ENCODE measurements at places on chromosomes 7 and 10.

DNA sequence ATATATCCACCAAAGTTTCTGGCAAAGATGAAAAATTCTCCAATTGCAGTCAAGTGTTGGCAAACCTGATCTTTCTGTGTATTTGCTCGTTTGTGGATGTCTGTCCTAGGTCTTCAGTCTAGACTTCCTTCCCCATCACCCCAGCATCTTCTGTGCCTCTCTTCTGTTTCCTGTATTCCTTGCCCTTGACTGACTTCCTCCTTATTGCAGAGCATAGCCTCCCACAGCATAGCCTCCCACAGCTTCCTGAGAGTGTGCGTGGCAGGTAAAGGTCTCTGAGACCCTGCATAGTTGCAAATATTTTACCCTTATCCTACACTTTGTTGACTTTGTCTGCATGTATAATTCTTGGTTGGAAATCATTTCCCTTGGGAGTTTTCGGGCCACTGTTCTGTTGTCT, 18.4 kb downstream of the SLC18A2 start:
- DNase-seq = no peak

DNA sequence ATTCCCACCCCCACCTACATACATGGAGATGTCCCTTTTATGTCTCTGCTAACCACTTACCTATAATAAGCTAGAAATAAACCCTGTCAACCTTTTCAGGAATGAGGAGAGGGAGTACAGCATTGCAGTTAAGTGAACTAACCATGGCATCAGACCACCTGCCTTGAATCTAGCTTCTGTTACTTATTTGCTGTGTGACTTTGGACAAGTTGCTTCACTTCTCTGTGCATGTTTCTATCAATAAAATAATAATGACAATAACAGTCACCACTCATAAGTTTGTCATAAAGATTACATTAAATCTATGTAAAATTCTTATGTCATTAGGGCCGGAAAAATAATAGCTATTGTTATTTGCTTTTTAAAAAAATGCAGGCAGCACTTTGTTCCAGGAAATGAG, 881.1 kb upstream of the AUTS2 start:
- DNase-seq = no peak

DNA sequence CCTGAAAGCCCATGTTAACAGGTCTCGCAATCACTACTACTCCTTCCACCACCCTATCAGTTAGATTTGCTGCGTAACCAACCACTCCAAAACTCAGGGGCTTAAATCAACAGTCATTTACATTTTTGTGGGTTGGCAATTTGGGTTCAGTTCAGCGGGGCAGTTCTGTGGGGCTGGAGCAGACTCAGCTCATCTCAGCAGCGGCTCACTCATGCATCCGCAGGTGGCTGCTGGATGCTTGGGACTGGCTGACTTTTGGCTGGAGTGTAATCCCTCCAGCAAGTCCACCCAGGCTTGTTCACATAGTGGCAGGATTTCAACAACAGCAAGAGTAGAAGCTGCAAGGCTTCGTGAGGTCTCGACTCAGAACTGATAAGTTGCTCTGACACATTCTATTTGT, 79.2 kb downstream of the NEUROD6 start:
- DNase-seq = no peak

DNA sequence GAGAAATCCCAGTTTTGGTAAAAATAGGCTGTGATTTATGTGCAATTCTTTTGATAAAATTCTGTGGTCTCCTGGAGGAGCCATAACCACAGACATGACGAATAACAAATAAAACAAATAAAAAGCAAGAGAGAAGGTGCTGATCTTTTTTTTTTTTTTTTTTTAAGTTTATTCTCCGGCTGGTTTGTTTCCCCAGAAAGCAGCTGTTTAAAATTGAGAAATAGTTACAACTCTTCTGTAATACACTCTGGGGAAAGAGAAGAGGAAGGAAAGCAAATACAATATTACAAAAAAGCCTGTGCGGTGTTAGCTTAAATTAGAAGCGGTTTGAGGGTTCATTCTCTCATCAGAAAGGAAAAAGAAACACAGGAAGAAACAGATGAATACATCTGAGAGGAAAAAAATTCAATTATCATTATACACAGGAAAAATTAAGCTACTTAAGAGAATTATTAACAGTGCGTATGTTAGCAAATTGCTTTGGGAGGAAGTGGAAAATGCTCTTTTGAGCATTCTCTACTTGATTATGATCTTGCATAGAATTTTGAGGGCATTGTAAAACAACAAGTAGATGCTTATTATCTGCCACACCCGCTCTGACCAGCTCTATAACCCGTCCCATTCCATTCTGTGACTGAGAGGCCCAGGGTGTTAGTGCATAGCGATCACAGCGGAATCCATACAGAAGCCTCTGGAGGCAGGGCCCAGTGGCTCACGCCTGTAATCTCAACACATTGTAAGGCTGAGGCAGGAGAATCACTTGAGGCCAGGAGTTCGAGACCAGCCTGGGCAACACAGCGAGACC, 40.6 kb upstream of the WAC start:
- no peak for DNase-seq

DNA sequence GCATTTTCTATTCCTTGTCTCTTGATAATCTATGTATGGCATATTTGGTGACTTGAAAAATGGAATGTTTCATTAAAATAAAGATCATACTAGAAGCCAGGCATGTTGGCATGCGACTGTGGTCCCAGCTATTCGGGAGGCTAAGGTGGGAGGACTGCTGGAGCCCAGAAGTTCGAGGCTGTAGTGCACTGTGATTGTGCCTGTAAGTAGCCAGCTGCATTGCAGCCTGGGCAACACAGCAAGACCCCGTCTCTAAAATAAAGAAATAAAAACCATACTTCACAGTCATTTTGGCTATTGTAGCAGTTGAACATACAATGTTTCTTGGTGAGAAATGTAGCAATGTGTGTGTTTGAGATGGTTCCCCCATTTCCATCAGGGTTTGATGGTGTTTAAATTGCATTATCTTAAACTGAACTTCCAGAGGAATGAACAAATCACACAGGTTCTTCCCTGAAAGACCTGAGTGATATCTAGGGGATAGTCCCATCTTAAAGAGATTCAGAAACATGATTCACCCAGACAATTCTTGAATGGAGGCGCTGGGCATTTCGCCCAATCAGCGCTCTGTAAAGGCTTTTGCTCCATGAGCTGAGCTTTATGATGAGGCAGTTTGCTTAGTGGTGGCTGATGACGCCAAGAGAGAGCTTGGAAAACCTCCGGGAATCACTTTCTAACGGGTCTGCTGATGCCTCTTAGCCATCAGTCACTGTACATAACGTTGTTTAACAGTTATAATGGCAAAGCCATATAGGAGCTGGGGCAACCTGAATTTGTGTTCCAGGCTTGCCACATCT, 19.4 kb upstream of the BTBD16 start:
- DNase-seq = no peak

DNA sequence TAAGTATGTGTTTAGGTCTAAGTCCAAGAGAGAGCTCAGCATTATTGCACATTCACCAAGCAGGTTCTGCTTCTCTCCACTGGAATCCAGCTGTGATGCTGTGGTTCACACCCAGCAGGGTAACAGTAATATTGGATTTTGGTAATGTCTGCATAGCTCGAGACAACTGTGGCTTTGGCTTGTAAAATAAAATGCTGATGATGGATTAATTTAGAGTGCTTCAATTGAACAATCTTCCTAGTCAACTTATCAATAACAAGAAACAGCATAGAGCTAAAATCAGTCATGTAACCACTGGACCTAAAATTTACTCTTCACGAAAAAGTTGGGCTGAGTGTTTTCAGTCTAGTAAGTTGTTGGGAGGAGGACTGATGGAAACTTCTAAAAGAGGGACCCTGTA, 709.2 kb downstream of the TYW1 start:
- no peak for DNase-seq

DNA sequence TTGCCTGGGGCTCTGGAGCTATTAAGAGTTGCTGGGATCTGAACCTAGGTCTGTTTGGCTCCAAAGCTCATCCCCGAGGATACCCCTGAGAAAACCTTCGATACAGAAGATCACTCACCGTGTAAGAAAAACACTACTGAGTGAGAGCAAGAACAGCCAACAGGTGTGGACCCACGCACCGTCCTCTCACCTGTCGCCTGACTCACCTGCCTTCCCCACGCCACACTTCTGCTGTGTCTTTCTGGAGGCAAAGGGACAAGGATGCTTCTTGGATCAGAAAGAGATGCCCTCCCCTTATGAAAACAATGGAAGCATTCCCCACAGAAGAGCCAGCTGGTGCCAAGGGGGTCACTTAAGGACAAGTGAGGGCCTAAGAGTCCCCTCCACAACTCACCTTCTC, 46.7 kb downstream of the COL13A1 start:
- no peak for DNase-seq

- DNase-seq = no peak
Observed at GRCh38 chr10:87746911-87747310, 71.1 kb downstream of the ATAD1 start.

- no peak for DNase-seq
Observed at GRCh38 chr7:19754521-19755116, 18.8 kb downstream of the TMEM196 start.

GRCh38 chr7:22612776-22613175, 112.8 kb upstream of the STEAP1B start:
- no peak for DNase-seq

DNA sequence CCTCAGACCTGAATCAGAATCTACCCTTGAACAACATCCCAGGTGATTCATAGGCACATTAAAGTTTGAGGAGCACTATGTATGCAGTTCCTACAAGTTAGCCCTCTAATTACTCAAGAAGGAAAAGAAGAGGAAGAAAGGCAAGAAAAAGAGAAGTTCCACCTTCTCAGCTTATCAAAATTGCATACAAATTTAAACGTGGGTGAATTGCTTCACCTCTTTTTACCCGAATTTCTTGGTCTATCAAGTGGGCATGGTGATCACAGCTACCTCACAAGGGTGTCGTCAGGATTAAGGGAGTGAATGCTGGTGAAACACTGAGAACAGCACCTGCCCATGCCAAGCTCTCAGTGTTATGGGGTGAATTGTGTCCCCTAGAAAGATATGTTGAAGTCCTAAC, 43.8 kb upstream of the PAPSS2 start:
- no peak for DNase-seq

DNA sequence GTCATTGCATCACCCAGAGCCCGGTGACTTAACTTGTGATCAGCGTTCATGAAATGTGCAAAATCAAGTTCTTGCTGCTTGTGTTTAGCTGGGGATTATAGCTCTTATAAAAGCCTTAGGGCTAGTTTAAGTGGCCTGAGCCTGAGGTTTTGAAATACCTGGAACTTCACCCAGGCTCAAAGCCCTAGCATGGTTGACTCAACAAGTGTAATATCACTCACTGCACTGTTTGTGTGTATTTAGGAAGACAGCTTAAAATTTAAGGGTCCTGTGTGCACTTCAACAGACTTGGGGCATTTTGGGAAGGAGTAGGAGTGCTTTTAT, 489.5 kb downstream of the GATA3 start:
- DNase-seq = no peak

- peak; percentile 86 for DNase-seq
Observed at GRCh38 chr7:27130540-27131389, at the start of gene HOXA4. Gene HOXA4 (minus strand): TSS chr7:27130757. CDS start chr7:27130733, 24 bp downstream.

GRCh38 chr10:105068497-105068896, 427.4 kb downstream of the SORCS3 start:
- DNase-seq = no peak

GRCh38 chr7:20438248-20438647, 107.5 kb downstream of the ITGB8 start:
- no peak for DNase-seq

- no peak for DNase-seq
Observed at GRCh38 chr10:61643316-61643751, 19.4 kb upstream of the CABCOCO1 start.

DNA sequence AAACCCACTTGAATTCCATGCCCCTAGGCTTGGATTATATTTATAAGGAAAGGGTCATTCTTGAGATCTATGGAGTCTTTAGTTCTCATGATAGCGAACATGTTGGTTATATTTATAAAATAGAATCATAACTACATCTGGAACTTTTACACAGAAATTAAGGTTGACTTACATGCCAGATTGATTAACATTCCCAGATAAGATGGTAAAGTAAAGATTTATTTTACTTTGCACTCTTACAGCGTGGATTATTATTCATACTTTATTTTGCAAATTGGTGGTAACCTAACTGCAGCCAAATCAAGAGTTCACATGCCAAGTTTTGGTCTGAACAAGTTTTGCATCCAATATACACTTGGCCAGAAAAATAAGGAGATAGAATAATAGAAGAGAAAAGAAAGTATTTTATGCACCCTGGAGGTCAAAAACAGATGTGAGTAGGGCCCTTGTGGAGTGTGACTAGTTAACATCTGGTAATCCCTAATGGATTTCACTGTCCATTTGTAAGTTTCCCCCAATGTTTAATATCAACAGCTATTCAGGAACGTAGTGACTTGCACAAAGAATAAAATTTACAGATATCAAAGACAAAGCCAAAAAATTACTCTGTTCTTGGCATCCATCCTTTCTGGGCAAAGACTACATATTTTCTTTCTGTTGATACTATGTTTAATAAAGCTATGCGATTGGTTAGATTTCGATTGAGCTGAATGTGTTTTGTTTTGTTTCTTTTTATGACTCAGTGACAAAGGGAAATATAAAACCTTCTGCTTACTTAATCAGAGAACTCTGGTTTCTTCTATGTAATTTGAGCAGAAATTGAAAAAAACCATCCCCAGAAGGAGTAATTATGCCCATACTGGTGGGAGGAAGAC, 10.1 kb upstream of the TMEM26 start:
- DNase-seq = no peak

- no peak for DNase-seq
Observed at GRCh38 chr10:100004805-100005510, 4.8 kb downstream of the DNMBP start.

- no peak for DNase-seq
Observed at GRCh38 chr7:71334541-71334940, 202.6 kb downstream of the GALNT17 start.

DNA sequence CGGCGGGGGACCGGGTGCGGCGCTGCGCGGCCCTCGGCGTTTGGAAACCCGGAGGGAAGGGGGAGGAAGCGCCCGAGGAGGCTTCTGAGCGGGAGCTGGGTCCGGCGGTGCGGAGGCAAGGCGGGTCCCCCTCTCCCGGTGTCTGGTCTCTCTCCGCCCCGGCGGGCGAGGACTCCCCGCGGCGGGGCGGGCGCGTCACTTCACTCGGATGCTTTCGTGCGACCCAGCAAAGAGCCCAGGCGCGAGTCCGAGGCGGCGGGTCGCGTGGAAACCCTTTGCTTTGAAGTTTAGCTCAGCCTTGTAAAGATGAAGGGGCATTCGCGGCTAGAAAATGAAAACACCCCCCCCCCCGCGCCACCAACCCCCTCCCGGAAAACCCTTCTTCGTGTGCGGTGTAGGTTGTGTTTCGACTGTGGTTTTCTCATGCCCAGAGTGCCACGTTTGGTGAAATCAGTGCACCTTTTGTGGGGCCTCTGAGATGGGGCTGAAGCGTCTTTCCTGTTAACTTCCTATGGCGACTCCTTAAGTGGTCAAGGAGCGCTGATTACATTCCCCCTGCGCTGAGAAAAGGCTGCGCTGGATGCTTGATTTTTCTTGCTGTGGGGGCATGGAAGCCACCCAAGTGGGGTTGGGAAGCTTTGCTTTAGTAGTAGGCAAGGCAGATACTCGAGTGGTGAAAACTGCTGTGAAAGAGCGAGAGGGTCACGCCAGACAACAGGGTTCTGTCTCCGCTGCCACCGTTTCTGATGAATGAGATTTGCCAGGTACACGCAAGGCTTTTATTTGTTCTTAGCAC, 876 bp downstream of the GNAI1 start:
- DNase-seq = no peak
